NT2/D1 (cell line): ENCODE measurements at places on chromosomes 6 and 20.
A peak's percentile ranks its signal among the peaks of the same experiment; 100 is the strongest.

DNA sequence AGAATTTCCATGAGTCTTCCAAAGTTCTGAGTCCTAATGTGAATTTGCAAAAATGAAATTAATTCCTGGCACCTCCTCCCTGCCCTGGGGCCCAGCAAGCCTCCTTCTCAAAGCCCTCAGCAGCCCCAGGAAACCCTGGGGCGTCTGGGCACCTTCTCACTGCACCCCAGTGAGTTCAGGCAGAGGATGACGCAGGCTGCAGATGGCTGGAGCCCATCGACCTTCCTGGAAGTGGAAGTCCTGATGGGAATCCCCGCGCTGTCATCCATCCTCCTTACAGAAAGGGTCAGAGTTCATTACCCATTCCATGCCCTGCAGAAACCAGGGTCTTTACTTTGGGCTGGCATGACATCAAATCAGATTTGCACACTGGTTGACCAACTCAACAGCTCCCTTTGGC lies 31.6 kb downstream of the DLL1 start:
- no peak for DNase-seq

GRCh38 chr20:63124782-63125580 lies 91.0 kb downstream of the YTHDF1 start:
- no peak for DNase-seq

DNA sequence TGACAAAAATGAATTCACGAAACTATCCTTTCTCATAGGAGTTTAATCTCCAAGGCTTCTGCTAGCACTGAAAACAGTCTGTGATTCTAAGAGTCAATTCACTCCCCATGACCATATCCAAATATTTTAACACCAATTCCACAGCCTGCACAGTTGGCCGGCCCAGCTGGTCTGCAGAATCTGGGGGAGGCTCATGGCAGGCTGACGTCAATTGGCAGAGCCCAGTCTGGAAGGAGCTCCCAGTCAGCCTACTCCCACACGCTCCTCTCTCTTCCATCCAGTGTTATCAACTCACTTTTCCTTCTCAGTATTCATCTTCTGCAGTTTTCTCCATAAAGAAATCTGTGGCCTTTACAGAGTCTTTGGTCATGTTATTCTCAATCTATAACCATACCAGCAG lies 111.0 kb downstream of the TBXT start:
- no peak for DNase-seq

- no peak for DNase-seq
Observed at GRCh38 chr6:122799916-122800686, 11.0 kb downstream of the SMPDL3A start.

DNA sequence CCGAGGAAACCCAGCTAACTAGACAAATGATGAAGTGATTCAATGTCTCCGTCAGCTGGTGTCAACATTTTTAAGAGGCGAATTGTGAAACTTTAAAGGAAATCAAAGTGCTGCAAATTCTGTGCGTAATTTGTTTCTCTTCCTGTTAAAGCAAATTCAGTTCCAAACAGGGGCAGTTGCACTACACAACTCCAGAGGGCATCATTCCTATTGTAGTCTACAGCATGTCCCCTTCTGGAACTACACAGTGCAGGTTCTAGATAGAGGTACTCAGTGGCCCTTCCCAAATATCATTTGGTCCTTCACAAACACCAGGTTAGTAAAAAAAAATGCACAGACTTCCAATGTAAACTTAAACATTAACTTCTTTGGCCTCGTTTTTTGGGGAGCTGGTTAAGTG lies 38.3 kb upstream of the SMLR1 start:
- no peak for DNase-seq

GRCh38 chr20:45904583-45905504 lies 7.1 kb downstream of the PLTP start:
- DNase-seq, result no peak

DNA sequence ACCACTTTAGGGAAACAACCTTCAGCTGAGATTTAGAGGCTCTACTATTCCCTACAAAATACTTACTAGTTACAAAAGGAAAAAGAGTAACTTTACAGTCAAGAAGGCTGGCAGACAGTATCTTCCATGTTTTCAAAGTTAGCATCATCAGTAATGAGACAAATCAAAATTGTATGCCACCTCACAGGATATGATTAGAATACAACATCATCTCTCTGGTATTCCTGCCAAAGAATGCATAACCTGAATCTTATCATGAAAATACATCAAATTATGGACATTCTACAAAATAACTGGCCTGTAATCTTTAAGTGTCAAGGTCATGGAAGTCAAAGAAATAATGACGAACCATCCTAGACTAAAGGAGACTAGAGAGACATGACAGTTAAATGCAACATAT lies 38.4 kb downstream of the CDK5RAP1 start:
- DNase-seq, result no peak

DNA sequence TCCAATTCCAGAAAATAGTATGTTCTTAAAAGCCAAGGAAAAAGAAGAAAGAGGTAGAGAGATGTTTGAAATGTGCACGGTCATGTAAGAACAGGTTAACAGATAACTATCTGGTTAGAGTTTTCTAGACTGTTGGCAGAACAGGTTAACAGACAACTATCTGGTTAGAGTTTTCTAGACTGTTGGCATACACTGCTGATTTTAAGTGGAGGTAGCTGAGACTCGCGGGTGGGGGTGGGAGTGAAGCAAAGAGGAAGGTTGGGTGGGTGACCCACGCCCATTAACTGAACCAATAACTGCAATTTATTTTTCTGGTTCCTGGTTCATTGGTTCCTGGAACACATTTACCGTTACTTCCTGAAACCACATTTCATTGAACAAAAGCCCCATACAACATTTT lies 157.5 kb downstream of the ELOVL4 start:
- DNase-seq, result no peak

- no peak for DNase-seq
Observed at GRCh38 chr6:1620504-1621069, 10.9 kb downstream of the FOXC1 start.

DNA sequence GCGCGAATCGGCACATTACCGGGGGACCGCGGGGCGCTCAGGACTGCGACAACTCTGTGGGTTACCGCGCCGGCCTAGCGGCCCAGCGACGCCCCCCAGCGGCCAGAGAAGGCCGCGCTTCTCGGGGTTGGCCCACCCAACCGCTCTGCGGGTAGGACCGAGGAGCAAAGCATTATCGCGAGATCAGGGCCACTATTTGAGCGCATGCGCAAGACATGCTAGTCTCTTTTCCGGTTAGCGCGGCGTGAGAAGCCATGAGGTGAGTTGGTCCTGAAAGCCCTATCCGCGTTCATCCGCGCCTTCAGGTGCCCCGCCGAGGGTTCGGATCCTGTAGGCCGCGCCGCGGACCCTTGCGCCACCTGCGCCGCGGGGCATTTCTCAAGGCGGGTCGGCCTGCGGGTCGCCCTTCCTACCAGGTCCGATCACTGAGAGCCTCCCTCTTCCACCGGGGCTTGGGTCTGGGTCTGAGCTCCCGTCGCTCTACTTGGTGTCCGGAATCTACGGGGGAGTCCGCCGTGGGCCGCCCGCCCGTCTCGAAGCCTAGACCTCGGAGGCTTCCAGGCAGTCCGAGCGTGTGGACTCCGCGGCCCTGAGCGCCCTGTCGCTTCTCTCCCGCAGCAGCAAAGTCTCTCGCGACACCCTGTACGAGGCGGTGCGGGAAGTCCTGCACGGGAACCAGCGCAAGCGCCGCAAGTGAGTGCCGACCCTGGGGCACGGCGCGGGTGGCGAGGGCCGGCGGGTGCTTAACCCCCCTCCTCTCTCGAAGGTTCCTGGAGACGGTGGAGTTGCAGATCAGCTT lies at the start of gene RPL10A:
TSS of gene RPL10A (plus strand) at position 221 of the 799 bp plus-strand sequence. CDS start at position 255, 34 bp downstream.
- peak; percentile 87 for DNase-seq

DNA sequence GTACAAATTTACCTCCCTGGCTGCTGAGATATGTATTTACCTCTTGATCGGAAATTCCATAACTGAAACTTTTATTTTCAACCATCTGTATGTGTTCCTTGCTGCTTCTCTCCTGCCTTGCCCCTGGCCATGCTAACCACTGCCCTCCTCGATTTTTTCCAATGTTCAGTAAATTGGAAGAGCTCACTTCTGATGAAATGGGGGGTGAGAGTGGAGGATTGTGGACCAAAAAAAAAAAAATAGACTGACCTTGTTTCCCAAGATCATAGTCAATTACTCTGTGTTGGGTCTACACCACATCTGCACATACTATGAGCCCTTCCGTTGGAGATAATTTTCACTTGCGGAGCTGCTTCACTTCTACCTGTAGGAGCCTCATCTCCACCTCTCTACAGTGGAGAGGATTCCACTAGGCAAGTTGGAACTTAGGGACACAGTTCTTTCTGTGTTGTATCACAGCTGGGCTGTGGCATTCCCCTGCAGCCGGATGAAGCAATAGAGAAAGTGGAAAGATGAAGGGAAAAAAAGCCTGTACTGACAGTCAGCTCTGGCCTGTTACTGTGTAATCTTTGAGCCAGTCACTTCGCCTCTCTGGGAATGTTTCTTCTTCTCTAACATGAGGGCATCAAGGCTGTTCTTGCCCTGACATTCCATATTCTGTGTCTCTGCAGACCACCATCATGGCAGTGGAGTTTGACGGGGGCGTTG lies 1.6 kb downstream of the PSMB9 start:
- no peak for DNase-seq

DNA sequence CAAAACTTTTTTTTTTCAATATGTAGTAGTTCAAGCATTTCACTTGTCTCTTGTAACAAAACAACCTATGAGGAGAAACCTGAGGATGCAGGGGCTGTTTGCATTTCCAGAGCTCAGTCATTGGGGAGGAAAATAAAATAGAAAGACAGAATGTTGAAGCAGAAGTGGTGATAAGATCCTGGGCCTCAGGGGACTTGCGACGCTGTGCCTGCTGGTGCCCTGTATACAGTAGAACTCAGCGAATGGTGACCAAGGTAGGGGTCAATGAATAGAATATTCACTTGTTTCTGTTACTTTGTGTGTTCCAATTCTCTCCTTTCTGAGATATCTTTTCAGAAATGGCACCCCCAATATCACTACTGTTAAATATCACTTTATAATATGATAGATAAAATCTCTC lies 271.6 kb downstream of the FARS2 start:
- DNase-seq, result no peak

DNA sequence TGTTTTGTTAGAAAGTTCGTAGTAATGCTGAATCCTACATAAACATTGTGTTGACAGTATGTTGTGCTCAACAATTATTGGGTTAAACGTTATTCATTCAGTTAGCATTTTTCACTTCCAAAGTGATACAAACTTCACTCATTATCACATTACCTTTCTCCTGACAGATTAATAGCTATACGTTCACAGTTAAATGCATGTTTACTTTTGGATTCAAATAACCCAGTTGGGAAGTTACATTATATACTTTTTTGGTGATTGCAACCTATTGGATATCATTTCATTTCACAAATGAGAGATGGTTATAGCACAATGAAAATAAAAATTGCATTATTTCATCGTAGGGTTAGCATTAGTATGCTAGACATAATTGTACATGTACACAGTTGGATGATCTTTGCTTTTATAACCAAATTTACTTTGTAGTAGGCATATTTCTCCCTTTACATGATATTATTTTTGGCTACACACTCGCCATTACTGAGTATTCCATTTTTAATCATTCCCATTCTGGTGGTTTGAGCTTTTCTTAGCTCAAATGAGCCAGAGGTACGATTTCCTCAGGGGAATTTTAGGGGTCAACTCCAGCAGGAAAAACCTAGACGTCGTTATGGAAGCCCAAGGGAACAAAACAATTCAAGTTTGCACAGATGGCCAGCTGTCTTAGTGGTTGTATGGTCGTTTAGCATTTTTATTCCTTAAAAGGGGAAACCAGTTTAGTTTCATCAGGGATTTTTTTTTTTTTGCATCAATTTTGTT lies 2.1 kb upstream of the HIVEP1 start:
- no peak for DNase-seq

DNA sequence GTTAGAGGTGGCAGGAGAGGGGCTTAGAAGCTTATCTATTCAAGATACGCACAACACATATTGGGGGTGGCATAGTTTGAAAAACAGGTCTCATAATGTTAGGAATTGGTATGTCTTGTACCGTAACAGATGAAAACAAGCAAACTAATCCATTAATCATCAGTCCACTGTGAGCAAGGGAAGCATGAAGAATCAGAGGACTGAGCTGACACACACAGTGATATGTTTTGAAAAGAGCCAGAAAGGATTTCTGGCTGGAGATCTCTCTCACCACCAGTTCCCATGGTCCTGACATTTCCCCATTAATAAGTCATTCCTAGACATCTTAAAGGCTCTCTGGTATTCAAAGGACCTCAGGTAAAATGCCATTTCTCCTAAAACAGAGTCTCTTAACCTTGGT lies 158.8 kb upstream of the PHACTR1 start:
- no peak for DNase-seq

DNA sequence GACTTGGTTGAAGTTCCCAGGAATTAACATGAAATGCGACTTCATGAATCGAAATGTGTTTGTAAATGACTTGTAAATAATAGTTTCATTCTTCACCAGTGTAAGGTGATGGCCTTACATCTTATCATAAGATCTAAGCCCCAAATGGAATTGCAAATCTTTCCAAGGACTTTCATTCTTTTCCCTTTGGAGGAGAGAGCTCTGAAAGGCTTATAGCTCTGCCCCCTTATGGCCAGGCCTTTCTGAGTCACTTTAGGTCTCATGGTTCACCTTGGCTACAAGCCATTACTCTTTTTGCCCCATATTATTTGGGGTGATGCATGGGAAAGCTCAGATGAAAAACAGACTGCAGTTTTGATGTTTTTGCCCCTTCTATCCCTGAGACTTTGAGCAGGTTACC lies 209.1 kb upstream of the BMP2 start:
- no peak for DNase-seq

- DNase-seq, result no peak
Observed at GRCh38 chr6:122713138-122713537, 66.4 kb upstream of the FABP7 start.

- no peak for DNase-seq
Observed at GRCh38 chr6:98452685-98453084, 381.7 kb upstream of the POU3F2 start.

GRCh38 chr20:4076671-4077070 lies 61.3 kb upstream of the RNF24 start:
- no peak for DNase-seq

- DNase-seq, result no peak
Observed at GRCh38 chr20:10221021-10221420, 2.4 kb downstream of the SNAP25 start.

- no peak for DNase-seq
Observed at GRCh38 chr6:144055121-144055931, 40.0 kb downstream of the SF3B5 start.

GRCh38 chr6:142900227-142900971 lies 44.6 kb downstream of the HIVEP2 start:
- no peak for DNase-seq

DNA sequence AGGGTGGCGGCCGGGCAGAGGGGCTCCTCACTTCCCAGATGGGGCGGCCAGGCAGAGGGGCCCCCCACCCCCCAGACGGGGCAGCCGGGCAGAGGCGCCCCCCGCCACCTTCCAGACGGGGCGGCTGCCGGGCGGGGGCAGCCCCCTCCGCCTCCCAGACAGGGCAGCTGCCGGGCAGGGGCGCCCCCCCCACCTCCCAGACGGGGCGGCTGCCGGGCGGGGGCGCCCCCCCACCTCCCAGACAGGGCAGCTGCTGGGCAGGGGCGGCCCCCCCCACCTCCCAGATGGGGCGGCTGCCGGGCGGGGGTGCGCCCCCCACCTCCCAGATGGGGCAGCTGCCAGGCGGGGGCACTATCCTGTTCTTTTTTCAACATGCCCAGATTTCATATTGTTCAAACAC lies 78.2 kb upstream of the DST start:
- DNase-seq, result no peak

- no peak for DNase-seq
Observed at GRCh38 chr6:147067184-147067583, 137.0 kb upstream of the STXBP5 start.

- DNase-seq, result no peak
Observed at GRCh38 chr6:105669232-105669631, 266.4 kb upstream of the PREP start.

- DNase-seq, result no peak
Observed at GRCh38 chr6:92538275-92538674, 881.1 kb downstream of the EPHA7 start.
